Daoy (cell line): ENCODE measurements at places on chromosomes 3 and 15. TPM values are rescaled to one million over a fixed set of nuclear protein-coding genes. Genes with fewer than 3 reads are reported as not detected.

The VGLL4 gene
- total RNA-seq, result 32.7 and 35.0 TPM in 2 replicates

The HTR3E gene
- not detected in 2 replicates for total RNA-seq

DNA sequence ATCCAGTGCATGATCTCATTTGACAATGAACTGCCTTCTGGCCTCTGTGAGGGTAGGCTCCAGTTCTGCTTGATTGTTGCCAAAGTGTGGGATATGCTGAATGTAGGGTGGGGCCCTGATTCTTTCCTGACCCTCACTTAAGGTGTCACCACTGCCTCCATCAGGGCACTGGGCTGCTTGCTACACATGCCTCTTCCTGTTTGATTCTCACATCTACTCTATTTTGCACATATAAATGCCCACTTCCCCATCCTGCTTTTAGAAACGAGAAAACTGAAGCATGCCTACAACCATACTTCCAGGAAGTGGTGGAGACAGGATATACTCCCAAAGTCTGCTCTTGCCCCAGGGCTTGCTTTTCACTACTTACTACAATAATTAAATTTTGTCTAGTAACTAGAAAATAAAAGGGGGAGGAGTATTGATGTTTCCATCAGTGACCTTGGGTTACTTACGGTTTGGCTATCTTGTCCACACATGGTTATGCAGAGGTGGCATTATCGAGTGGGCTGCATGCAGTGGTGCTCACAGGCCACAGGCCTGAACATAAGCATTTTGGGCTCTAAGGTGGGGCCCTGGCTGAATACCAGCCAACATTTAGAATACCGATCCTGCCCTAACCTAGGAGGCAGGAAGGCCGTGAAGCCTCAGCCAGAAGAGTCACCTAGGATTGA, 6.7 kb downstream of the ZDHHC3 start:
- no peak for DNase-seq

The CACNA2D3 gene
- total RNA-seq, result 1.3 and 2.0 TPM in 2 replicates

The PPP1R14D gene
- total RNA-seq, result not detected in 2 replicates

The FOXB1 gene
- 0.06 TPM in 1 of 2 replicates, not detected in the other for total RNA-seq

The MCF2L2 gene
- total RNA-seq, result 0.09 and 0.46 TPM in 2 replicates

The RHOV gene
- 0.15 and 0.23 TPM in 2 replicates for total RNA-seq

The PAK6 gene
- total RNA-seq, result 0.12 and 0.57 TPM in 2 replicates

GRCh38 chr3:143278721-143279120, 159.2 kb downstream of the CHST2 start:
- no peak for DNase-seq

- no peak for DNase-seq
Observed at GRCh38 chr3:42822828-42823227, 13.6 kb downstream of the ACKR2 start.

GRCh38 chr3:99731499-99731898, 86.2 kb upstream of the CMSS1 start:
- DNase-seq, result no peak

DNA sequence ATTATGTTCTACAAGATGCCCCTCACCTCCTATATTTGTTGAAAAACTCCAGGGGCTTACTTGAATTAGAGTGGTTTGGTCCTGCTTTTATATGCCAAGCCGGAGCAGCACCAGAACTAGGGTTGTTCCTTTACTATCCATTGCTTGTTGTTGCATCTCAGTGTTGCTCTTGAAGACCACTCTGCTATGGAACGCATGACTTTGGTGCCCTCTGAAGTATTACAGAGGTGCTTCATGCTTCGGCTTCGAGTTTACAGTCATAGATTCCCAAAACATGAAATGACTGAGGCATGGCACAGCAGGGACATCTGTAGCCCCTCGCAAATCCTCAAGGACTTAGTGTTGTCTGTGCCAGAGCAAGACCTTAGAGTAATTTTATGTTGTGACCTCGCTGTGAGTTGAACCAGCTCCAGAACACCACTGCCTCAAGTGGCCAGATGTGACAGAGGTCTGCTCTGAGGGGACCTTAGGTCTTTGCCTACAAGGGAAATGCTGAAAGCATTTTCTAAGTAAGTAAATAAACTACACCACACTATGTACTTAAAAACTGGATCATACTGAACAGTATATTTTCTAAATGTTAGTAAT, 67.2 kb upstream of the SIAH2 start:
- DNase-seq, result no peak

- DNase-seq, result no peak
Observed at GRCh38 chr3:8561370-8561769, 59.7 kb downstream of the LMCD1 start.

- DNase-seq, result no peak
Observed at GRCh38 chr3:115004201-115005140, 142.6 kb downstream of the ZBTB20 start.

The AMOTL2 gene
- 99.8 and 102 TPM in 2 replicates for total RNA-seq
